G401 (cell line): ENCODE measurements at places on chromosomes 16 and 17.

GRCh38 chr17:69047368-69048263 lies 13.1 kb downstream of the ABCA9 start:
- no peak for DNase-seq

GRCh38 chr17:82781894-82782274 lies 30.0 kb downstream of the TBCD start:
- DNase-seq, result peak; percentile 85

- DNase-seq, result no peak
Observed at GRCh38 chr17:57572600-57572999, 172.5 kb downstream of the CCDC182 start.

- DNase-seq, result no peak
Observed at GRCh38 chr16:72886346-72886974, 161.5 kb downstream of the ZFHX3 start.

DNA sequence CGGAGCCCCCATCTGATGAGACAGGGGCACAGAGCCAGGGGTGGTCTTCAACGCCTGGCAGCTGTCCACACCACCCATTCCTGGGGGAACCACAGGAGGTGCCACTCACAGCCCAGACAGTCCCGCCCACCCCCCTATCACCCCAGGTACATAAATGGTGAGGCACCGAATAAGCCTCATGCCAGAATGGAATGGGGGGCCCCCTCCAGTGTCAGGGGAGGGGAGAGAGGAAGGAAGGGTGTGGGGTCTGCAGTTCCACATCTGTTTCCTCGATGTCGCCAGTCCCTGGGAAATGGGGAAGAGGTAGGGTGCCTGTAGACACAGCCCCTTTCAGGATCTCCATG lies 1.7 kb downstream of the TMC6 start:
- DNase-seq, result no peak

GRCh38 chr17:82103553-82104451 lies 5.8 kb upstream of the FASN start:
- peak; percentile 85 for DNase-seq

DNA sequence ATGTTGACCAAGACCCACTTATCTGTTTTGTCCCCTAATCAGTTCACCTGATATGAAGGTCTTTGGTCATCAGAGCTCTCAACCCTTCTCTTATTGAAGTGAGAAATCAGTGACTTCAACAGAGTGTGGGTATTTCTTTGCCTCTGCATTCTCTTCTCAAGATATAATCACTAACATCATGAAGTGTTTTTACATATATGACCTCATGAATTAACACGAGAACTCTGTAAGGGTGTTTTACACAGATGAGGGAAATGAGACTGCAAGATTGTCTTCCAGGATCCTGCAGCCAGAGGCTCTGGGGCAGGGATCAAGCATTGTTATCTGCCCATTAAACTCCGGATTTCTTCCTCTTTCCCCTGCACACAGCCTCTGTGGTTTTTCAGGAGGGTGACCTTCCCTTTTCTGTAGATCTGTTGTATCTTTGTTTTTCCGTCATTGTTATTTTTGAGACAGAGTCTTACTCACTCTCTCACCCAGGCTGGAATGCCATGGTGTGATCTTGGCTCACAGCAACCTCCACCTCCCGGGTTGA lies 22.7 kb downstream of the LCMT1 start:
- no peak for DNase-seq
